ENCODE measurements at places on chromosomes 7 and 10. TPM values are rescaled to one million over a fixed set of nuclear protein-coding genes. Genes with fewer than 3 reads are reported as not detected.

DNA sequence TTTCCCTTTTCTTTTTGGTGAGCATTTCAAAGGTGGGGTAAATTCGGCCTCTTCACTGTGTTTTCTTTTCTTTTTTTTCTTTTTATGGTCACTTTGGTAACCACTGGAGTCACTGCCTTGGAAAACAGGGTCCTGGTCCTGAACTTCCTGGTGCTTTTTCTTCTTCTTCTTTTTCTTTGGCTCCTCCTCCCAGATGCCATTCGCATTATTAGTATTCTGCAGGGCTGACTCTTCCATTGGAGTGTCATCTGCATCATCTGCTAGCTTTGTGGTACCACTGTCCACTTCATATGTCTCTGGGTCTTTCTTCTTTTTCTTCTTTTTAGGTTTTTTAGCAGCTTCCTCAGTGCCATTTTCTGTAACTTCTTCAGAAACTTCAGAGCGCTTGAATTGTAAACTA lies 10.5 kb downstream of the POLR1F start:
- no peak for DNase-seq

DNA sequence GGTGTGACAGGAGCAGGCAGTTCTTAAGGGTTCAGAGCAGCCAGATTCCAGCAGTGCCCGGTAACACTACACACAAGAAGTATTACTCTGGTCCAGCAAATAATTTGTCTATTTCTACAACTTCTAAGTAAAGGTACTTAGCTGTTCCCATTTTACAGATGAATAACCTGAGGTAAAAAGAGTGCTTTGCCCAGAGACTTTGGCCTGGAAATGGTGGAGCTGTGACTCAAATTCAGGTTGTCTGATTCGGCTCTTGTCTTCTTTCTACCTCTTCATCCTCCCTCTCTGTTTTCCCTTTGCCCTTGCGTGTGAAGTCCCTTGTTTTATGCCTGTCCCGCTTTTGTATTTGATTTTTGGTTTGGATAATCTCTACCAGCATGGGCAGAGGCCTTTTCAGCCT lies 17.1 kb downstream of the SFRP5 start:
- DNase-seq, result no peak

The RAMP3 gene
- not detected for total RNA-seq

GRCh38 chr7:143376396-143376795 lies 4.7 kb upstream of the ZYX start:
- no peak for DNase-seq

The NUDT13 gene
- not detected for total RNA-seq

GRCh38 chr7:139495580-139496125 lies 12.2 kb upstream of the KLRG2 start:
- DNase-seq, result no peak

GRCh38 chr10:115093286-115093775 lies at the start of gene ATRNL1:
Gene ATRNL1 (plus strand): TSS chr10:115093365. CDS start chr10:115093751, 386 bp downstream.
- peak; percentile 42 for DNase-seq

The PUS7 gene
- total RNA-seq, result 28.4 TPM

The SLC13A1 gene
- not detected for total RNA-seq

The CDNF gene
- total RNA-seq, result 0.92 TPM

The SPDYE8 gene
- not detected for total RNA-seq

The HELLS gene
- 39.1 TPM for total RNA-seq

- DNase-seq, result no peak
Observed at GRCh38 chr10:103519798-103520197, 26.3 kb downstream of the NEURL1 start.

DNA sequence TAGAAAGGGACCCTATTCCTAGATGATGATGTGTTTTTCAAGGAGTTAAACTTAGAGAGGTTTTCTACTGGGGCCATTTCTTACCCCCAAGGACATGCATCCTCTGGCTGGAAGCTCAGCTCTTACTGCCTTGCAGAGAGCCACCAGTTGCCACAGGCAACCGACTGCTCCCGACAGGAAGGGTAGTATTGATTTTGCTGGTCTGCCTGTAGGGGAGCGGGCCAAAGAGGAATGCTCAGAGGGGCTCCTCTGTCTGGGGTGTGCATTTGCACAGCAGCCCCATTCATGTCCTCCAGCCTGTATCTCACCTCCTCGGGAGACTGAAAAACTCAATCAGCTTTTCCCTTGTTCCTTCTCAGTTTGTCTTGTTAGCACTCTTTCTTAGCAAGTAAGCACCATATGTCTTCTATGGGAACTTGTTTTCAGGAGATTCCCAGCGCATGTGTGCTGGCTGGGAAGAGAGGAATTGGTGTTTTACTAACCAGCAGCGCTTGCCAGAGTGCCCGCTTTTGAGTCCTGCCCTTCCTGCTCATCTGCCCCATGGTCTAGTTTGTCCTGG lies 739.0 kb upstream of the GALNT17 start:
- peak; percentile 2 for DNase-seq

DNA sequence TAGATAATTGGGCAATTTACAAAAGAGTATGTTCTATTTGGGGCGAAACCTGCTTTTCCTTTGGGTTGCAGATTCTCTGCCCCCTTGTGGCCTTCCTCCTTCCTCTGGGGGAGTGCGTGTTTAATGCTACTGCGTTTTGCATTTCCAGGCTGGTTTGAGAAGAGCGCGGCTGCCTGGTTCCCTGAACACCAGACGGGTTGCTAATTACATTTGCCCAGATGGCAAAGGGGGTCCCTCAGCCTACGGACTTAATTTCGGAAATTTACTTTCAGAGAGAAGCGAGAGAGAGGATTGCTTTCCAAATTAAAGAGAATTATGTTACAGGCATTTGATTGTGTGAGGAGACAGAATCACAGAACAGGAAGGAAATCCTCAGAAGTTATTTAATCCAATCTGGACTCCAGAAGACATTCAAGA lies 91.9 kb upstream of the JAZF1 start:
- peak; percentile 46 for DNase-seq

DNA sequence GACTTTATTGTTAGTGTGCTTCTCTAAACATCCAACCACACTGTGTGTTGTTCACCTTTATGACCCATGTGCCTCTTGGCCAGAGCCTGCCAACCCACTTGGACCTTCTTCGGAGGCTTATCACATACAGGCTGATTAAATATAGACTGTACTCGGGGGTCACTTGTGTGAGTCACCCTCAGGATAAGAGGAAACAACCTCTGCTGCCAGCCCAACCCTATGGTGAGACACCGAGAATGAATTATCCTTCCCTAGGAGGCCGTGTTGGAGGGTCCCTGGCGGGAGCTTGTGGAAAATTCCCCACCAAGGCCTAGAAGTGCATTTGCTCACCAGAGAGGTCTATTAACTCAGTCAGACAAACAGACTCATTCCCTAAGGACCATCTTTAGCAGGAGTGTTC lies 63.0 kb downstream of the FAS start:
- no peak for DNase-seq

DNA sequence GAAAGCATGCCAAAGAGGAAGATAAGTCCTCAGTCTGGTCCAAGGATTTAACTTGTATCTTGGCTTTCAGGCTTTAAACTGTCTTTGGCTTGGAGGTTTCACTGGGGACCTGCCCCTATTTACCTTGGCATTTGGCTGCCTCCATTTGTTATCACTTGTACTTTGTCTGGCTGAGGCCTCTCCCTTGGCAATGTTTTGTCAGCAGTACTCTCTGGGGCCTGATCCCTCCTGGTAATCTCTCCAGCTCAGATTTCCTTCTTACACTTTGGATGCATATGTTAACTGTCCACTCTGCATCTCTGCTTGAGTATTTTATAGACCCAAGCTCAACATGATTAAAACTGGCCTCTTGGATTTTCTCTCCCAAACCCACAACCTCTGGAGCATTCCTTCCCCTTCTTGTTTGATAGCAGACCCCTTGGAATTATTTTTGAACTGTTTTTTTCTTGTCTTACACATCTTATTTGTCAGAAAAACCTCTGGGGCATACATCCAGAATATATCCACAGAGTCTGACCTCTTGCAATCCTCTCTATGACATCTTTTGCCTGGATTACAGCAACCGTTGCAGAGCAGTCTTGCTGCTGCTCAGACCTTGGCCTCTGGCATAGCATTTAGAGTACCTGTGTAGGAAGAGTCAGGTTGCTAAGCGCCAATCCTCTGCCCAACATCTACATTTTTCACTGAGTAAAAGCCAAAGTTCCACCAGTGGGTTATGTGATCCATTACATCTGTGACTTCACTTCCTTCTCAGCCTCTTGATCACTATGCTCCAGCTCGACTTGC lies 35.2 kb downstream of the ZNF487 start:
- no peak for DNase-seq

DNA sequence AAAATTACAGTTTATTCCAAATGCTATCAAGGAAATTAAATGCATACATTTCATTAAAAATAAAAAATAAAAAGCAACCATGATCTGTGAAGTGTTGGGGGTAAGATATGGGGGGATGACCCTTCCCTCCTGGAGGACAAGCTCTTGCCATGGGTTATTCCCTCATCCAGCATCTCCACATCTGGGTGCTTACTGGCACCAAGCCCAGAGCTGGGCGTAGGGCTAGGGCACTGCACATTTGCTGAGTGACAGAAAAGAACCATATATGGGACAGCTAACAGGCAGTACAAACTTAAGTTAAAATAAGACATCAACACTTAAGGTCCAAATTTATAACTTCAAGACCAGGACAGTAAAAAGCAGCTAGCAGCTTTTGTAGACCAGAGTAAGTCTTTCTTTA lies 10.2 kb downstream of the CCDC6 start:
- DNase-seq, result no peak

- no peak for DNase-seq
Observed at GRCh38 chr10:127254276-127254675, 57.9 kb upstream of the INSYN2A start.

DNA sequence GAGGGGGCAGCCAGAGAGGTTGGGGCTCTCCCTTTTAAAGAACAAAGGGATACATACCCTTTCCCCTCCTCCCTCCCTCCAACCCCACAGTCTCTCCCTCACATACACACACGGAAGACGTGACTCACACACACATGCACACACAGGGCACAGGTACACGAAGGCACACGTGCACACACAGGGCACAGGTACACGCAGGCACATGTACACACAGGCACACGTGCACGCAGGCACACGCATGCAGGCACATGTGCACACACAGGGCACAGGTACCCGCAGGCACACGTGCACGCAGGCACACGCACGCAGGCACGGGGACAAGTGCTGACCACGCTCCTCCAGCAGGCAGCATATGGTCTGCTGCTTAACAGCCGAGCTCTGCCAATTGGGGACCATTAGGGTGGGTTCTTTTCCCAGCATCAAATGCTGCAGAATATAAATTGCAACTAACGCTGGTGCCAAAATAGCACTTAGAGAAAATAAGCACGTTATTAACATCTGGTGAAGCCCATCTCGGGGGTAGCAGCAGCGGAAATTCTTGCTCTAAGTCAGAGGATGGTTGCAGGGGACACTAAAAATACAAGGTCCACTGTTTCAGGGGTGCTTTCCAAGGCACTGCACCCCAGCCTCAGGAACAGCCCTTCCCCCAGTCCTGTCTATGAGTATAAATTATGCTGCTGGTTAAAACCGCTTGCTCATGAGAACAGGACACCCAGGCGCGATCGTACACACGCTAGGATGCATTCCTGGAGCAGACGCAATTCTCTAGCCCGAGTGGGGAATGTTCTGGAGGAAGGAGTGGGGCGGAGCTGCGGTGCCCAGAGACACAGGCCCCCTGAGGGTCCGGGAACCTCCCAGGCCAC lies 55.2 kb upstream of the TNRC18 start:
- DNase-seq, result no peak

DNA sequence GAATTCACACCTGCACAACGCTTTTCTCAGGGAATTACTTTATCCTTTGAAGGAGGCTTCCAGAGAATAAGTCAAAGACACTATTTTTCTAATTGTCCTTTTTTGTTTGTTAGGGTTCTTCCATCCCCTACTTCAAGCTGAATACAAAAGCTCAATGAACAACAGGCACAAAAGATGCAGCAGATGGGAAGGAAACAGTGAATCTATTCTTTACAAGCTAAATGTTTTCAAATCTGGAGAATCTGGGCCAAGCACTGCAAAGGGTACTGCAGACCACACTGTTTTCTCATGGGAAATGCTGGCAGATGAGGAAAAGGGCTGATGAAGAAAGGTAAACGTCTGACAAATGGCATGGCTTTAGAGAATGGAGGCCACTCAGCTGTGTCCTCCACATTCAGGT lies 18.5 kb downstream of the LIPA start:
- no peak for DNase-seq

- DNase-seq, result no peak
Observed at GRCh38 chr10:74008212-74008731, 10.4 kb downstream of the VCL start.

DNA sequence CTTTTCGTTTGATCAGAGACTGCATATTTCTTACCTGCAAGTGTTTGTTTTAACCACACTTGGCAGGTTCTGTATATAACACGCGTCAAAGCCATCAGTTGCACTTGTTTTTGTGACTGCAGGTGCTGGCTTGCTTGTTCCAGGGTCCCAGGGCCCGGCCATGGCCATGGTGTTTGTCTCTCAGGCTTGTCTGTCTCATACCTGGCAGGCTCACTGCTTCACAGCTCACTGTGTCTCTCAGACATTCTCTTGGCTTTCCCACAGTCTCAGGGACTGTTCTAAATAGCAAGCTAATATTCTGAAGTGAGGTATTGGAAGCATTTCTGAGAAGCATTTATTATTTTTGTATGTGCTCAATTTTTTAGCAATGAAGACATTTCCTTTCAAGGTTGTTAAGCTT lies 46.9 kb downstream of the GPR141 start:
- no peak for DNase-seq

DNA sequence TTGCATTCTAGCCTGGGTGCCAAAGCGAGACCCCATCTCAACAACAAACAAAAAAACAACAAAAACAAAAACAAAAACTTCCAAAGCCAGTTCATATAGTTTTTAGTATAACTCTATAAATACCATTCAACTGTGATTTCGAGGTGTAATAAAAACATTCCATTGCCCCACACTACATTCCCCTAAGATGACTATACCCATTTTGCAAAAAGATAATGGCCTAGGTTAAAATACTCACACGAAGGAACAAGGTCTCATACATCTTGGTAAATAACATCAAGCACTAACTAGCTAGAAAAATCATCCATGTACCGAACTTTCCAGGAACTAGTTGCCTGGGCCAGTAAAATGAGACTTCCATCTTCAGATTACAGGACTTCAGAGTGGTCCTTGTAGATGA lies 55.4 kb downstream of the GLI3 start:
- no peak for DNase-seq

The HOXA10 gene
- 26.7 TPM for total RNA-seq

The ZNF37A gene
- total RNA-seq, result 9.8 TPM

All from MG63 (cell line).